ENCODE measurements at places on chromosomes 3 and 15.
A peak's percentile ranks its signal among the peaks of the same experiment; 100 is the strongest.

GRCh38 chr3:159532577-159532976 is 456.1 kb upstream of the IL12A start:
- no peak for DNase-seq

- DNase-seq, result no peak
Observed at GRCh38 chr3:115099986-115100571, 47.0 kb downstream of the ZBTB20 start.

GRCh38 chr3:21754839-21755238 is 3.8 kb upstream of the ZNF385D start:
- DNase-seq, result no peak

DNA sequence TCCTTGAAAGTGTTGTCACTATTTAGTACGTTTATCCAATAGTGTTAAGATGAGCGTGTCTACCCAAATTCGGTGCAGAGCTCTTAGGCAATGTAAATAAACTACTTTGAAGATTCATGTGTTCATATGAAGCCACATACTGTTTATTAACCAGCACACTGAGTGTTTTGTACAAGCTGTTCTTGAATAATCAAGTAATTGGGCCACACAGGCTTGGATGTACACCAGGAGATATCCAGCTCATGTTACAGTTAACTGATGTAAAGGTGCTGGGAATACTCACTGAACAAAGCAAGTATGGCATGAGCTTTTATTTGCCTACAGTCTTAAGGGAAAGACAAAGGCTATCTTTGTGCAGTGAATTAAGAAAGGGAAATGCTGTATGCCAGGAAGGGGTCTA is 632 bp upstream of the DHX36 start:
- DNase-seq, result no peak

DNA sequence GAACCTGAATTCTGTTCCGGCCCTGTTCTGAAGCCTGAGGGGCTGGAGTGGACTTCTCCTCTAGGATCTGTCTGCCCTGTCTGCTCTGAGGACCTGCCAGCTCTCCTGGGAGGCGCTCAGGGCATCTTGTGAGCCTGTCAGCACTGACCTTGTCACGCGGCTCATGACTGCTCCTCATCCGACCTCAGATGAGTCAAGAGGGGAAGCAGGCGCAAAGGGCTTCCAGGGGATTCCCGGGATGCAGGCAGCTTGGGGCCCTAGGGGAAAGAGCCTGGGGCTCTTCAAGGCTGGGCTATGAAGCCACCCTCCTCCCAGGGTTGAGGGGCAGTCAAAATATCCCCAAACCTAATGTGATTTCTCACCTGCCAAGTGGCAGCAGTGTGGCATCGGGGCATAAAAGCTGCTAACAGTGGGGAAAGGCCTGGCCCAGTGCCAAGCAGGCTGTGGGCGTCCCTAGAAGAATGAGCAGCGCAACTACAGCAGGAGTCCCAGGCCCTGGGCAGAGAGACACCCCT is 27.6 kb upstream of the ANKDD1A start:
- peak; percentile 81 for DNase-seq

DNA sequence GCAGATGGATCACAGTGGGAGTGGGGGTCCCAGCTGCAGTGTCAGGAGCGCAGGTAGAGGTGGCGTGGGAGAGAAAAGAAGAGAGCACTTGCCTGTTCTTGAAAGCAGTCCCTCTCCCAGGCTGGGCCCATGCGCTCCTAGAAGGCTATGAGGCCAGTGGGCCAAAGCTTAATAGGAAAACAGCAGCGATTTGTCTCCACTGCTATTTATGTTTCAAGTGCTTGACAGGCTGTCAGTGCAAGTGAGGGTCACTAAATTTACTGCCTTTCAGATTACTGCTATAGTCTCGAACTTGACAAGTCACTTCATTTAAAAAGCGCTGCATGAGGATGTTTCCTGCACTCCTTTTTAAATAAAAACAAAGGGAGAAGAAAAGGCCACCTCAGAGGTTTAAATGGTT is 239.5 kb downstream of the GAP43 start:
- no peak for DNase-seq

- DNase-seq, result no peak
Observed at GRCh38 chr3:188979248-188979647, 192.5 kb upstream of the TPRG1 start.

DNA sequence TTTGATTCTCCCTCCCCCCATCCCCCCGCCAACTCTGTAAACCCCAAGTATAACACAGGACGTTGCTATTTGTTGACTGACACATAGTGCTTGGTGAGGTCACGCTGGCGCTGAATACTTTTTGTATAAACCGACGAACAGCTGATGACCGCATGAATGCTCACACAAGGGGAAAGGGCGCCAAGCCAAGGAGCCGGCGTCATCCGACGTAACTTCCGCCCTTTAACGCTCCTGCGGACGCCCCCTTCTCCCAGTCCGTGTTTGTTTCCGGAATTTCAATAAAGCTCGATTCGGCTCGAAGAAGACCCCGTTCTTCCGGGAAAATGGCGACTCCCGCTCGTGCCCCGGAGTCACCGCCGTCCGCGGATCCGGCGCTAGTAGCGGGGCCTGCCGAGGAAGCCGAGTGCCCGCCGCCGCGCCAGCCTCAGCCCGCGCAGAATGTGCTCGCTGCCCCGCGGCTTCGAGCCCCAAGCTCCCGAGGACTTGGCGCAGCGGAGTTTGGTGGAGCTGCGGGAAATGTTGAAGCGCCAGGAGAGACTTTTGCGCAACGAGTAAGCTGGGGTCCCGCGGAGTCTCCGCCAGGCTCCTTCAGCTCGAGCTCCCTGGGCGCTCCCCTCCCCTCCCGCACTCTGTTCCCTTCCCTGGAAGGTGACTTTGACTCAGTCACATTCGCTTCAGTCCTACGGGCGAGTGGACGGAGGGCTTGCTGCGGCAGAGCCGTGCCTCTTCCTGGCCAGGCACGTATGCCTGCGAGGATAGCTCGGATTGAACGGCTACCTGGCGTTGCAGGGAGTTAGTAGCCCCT is at the start of gene POLR2M:
Gene POLR2M, plus strand, starts transcription at position 310 of the 805 bp plus-strand sequence. Its CDS starts 129 bp downstream, at position 439.
- peak; percentile 97 for DNase-seq

DNA sequence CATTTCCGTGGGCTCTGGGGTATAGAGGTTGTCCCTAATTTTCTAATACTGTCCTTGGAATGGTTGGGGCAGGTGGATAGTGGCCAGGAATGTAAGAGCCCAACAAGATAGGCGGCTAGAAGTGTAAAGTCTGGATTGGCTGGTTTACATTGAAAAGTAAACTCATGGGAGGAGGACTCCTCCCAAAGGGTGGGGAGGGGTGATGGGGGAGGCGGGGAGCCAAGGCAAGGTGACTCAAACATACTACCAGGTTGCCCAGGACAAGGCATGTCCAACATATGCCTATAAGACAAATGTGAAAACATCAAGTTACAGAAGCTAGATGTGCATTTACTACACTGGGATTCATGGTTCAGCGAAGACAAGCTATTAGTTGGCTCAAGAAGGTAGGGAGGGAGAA is 14.3 kb upstream of the SAMMSON start:
- DNase-seq, result no peak

DNA sequence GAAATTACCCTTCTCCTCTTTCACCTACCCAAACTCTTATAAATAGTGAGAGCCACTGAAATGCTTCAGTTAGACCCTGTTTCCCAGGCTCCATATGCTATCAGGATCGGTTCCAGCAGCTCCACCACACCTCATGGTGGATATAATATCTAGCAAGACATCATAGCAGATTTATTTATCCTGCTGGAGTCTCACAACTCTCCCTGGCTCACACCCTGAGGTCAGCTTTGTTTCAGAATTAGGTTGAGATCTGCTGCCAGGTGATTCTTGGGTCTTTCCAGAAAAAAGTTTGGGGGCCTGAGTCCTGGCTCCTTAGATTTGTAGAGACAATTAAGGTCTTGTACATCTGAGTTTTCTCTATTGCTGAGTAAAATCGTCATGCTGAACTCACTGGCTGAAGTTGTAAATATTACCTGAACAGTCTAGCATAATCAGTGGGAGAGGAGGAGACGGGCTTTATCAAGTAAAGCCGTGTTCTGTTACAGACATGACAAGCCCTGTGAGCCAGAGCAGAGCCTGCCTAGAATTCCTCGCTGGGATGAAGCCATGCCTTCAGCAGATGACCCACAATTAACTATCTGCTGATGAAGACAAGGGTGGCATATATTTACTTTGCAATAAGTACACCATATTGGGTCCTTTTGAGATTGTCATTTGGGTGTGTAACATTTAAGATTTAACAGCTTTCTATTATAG is 131.6 kb downstream of the STAC start:
- no peak for DNase-seq

GRCh38 chr3:194126790-194127189 is 9.2 kb upstream of the HES1 start:
- DNase-seq, result peak; percentile 18

DNA sequence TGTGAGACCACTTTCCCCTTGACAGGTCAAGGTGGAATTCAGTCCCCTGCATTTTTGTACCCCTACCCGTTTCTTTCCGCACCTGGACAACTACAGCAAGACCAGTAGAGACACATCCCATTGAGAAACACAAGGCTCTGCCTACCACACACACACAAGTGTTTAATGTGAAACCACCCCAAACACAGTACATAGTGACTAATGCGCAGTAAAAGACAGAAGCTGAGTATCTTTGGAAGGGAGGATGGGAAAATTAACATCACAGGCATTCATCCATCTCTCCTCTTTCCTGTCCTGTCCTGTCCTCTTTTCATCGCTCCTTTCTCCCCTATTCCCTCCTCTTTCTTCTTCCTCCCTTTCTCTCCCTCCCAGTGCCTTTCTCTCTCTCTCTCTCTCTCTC is 64.8 kb downstream of the SCN11A start:
- DNase-seq, result no peak

DNA sequence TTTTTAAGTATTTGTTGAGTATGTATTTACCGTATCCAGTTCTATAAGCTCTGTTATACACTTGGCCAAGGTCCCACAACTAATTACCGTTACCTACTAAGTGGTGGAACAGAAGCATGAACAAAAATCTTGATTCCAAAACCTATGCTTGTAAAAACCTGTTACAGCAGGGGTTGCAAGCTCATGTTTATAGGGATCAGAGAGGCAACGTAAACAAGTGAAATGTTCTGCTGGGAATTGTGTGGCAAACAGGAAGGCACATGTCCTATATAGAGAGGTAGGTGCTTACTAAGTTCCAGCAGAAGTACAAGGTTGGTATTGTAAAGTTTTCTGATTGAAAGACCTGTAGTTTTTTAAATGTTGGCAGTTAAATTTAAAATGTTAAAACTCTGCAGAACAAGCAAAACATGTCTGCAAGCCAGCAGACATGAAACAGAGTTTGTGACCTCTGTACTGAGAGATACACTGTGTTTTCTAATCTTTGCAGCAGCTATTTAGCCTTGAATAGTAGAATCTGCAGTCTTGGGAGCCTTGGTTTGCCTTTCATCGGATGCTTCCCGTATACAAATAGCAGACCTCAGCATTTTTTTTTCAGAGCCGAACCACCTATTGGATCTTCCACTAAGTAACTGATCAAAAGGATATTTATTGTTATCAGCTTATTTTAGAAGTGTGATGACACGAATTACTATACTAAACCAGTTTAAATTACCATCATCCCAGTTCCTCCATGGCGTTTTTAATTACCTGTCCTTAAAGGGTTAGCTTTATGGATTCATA is 11.4 kb downstream of the IREB2 start:
- no peak for DNase-seq

GRCh38 chr15:25982736-25983135 is 119.6 kb upstream of the ATP10A start:
- DNase-seq, result no peak

DNA sequence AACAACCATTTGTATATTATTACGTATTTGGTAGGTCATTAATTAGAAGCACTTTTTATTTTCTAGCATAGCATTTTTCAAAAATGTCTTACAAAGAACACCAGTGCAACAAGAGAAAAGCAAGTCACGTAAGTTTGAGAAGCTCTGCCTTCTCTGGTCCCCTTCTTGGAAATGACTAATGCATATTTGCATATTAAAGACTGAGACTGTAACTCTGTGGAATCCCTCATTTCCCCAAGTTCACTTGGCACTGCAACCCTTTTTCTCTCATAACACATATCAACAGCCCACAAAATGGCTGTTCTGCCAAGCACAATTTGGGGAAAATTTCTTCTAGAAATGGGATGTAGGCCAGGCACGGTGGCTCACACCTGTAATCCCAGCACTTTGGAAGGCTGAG is 176.3 kb downstream of the ERC2 start:
- DNase-seq, result no peak

- peak; percentile 17 for DNase-seq
Observed at GRCh38 chr15:90033448-90033847, 32.3 kb downstream of the ZNF710 start.

DNA sequence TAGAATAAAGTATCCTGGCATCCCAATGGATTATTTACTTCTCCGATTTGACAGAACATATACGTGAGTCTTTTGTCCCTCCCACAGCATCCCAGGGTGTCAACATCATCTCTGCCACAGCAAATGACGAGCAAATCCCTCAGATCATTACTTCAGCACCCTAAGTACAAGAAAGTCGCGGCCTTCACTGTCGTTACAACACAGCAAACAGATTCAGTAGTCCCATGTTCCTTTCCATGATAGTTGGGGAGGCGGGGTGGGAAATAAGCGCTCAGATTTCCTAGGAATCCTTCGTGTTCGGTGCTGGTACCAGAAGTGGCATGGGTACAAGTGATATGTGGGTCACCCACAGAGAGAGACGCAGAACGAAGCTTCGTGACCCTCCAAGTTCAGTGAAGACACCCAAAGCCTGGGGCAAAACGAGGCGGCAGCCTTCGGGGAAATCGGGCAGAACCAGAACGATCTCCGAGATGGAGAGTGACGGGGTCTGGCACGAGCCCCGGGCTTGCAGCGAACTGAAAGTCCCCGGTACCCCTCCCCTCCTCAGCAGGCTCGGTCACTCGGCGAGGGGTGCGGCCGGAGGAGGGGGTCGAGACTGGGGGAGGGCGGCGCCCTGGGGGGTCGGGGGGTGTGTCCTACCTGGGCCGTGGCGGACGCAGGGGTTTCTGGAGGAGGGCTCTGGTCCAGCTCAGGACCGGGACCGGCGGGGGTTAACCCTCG is 619 bp downstream of the TTBK2 start:
- DNase-seq, result peak; percentile 75

DNA sequence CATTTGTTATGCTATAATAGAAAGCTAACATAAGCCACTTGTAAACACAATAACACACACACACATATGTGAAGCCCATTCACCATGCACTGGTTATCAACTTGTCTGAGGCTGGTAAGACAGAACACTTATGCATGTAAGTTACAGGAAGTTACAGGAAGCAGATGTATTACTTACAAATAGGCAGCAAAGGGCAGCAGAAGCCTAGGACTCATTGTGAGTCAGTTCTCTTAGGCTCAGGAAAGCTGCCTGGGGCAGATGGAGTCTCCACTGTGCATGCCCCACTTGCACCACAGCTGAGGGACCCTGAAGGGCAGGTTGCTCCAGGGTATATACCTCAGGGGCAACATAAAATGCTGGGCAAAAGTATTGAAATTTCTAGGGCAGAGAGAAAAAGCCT is 748.8 kb upstream of the CCDC54 start:
- no peak for DNase-seq

- no peak for DNase-seq
Observed at GRCh38 chr3:111112913-111113312, 41.3 kb downstream of the NECTIN3 start.

GRCh38 chr3:114394551-114394950 is 100.7 kb downstream of the TIGIT start:
- no peak for DNase-seq
